ENCODE measurements at places on chromosomes 6 and 20.

DNA sequence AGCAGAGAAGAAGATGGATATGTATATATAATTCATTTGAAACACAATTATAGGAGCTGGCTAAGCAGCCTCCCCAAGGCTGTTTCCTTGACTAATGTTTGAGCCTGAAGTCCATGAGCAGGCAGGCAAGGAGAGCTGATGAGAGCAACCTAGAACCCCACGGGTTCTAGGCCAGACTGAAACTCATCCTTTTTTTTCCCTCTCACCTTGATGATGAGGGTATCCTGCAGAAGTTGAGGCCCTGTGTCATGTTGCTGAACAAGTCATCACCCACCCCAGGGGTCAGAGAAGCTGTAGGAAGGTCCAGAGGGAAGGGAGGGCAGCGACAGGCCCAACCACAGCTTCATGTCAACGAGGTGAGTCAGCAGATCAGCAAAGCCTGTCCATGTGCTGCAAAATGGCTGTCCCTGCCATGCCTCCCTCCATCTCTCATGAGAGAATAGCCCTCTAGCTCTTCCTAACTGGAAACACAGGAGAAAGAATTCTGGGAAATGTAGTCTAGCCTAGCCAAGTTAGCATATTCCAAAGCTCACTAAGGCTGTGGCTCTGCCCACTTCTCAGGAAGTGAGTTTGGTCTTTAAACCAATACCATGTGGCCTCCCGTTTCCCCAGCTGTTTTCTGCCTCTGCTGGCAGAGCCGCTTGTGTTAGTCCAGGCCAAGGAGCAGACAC lies 91.3 kb upstream of the DTNBP1 start:
- DNase-seq = no peak

GRCh38 chr6:166360243-166361076 lies 18.1 kb upstream of the SFT2D1 start:
- DNase-seq = no peak

- no peak for DNase-seq
Measured at GRCh38 chr20:41275301-41275731, 42.2 kb downstream of the ZHX3 start.

DNA sequence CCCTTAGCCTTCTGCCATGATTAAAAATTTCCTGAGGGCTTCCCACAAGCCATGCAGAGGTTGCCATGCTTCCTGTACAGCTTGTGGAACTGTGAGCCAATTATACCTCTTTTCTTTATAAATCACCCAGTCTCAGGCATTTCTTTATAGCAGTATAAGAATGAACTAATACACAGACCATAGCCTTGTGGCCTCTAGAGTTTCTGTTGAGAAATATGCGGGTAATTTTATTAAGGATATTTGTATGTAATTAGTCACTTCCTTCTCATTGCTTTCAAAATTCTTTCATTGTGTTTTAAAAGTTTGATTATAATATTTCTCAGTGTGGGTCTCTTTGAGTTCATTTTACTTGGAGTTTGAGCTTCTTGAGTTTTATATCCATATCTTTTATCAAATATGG lies 484.9 kb downstream of the COL12A1 start:
- no peak for DNase-seq

GRCh38 chr6:156791320-156791850 lies 14.2 kb downstream of the ARID1B start:
- no peak for DNase-seq

GRCh38 chr20:1274485-1275311 lies 8.6 kb downstream of the SNPH start:
- DNase-seq = no peak

DNA sequence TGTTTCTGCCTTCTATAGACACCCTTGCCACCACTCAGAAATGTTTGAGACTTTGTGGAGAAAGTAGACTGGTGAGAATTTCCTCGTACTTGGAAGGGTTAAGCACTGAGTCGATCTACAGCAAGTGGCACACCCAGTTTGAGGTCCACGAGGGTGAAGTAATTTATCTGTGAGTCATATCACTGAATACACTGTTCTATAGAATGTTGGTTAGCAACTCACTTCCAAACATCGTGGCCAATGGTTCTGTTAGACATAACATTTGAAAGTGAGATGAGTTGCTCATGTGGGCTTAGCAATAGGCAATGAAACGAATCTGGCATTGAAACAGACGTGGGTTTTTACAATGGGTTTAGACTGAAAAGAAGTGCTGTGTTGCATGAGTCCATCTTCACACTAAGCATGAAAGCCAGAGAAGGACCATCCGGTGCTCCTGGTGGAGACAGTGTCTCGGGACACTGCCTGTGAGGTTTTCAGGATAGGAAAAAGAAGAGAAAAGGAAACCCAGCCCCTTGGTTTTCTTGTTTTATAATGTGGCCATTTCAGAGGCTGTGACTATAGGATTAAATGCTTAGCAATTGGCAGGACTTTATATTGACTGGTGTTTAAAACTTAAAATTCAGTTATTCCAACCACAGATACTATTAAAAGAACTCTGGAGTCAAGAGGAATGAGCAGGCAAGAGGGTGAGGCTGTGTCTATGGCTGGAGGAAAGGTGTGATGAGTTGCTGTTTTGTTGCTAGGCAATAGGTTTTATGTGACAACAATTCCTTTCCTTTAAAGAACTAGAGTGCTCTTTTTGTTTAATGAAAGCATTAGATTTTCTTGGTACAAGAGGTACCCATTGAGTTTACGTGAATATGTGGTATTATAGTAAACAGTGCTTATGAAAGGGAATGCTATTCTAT lies 31.0 kb upstream of the EZR start:
- DNase-seq = peak; percentile 39

DNA sequence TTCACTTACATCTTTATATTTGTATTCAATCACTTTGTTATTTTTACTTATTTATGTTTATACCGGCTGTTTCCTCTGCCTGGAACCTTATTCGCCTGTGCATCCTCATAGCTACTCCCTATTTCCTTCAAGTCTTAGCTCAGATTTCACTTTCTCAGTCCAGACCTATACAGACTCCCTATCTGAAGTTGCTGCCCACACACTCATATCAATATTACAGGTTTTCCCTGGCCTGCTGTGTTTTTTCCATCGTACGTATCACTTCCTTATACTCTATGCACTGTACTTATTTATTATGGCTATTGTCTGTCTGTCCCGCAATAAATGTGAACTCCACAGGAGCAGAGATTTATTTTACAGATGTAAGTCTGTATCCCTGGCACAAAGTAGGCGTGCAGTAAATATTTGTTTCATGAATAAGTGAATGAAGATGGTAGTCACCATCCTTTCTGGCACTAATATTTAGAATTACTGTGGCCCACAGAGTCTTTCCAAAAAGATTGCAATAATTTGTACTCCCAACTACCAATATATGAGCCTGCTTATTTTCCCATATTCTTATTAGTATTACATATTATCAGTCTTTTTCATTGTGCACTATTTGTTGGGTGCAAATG lies 64.9 kb downstream of the TNFAIP3 start:
- DNase-seq = no peak

- DNase-seq = peak; percentile 42
Measured at GRCh38 chr6:87393026-87393622, 14.6 kb upstream of the CFAP206 start.

GRCh38 chr20:3134151-3134550 lies 25.5 kb downstream of the FASTKD5 start:
- DNase-seq = no peak

DNA sequence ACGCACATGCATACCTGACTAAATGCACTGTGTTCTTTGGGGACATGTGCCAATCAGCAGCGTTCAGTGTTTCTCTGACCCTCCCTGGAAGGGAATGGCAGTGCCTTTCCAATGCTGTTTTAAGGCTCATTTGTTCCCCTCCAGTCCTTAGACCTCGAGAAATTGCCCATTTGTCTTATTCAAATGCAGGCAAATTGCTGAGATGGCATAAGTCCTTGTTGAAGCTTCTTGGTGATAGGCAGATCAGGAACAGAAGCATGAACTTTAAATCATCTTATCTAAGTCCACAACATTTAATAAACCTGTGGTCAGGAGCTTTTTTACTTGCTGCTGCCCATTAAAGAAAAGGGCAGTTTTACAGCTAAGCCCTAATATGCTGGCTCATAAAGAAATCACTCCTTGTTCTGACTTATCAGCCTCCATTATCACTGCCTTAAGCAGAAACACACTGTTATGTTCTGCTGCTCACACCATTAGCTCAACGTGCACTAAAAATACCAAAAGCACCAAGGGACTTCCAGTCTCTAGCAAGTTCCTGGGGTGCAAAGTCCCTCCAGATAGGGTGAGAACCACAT lies 112.9 kb upstream of the LRFN2 start:
- no peak for DNase-seq

DNA sequence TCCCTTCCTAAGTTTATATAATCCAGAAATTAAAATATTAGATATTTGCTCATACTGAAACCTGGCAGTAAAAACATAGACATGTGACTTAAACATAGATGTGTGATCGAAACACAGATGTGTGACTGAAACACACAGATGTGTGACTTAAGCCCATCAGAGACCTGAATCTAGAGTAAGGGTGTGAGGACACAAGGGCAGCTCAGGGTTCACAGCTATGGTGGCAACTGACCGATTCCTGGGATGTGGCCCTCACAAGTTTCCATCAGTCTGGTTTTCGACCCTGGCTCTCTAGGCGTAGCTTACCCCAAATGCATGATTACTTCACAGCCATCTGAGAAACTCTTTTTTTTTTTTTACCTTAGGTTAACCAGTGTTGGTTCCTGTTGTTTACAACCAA lies 137.0 kb downstream of the NRN1 start:
- DNase-seq = no peak

- peak; percentile 14 for DNase-seq
Measured at GRCh38 chr6:151716526-151716932, 91.0 kb upstream of the ESR1 start.

DNA sequence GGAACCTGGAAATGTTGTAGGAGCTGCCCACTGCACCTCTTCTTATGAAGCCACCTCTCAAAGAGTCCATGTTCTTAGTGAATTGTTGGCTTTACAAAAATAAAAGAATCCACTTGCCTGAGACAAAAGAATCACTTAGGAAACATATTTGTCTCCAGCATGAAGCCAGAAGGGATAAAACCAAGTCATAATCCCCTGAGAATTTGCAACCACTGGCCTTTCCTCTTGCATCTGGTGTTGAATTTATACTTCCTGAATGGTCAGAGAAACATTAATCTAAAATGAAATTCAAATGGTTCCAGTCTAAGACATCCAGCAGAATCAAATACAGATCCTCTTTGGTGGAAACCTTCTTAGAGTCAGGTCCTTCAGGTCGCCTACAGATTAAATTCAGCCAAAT lies 192.5 kb upstream of the ECI2 start:
- DNase-seq = no peak

- no peak for DNase-seq
Measured at GRCh38 chr6:143215363-143215762, 154.7 kb downstream of the AIG1 start.

- no peak for DNase-seq
Measured at GRCh38 chr20:31596831-31597480, 8.1 kb upstream of the ID1 start.

DNA sequence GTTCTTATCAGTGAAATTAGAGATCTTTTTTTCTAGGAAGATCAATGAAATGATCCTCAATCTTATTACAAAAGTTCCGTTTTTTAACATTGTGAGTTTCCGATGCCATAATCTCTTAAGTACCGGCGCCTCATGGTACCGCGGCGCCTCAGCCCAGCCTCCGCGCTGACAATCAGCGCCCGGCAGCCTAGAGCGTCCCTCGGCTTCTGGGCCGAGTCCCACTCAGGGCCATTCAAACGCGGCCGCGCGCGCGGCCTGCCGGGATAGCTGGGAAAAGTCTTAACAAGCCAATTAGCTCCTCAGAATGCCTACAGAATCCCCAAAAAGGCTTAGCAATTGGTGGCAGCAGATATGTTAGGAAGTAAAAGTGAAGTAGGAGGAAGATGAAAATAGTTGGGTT lies 204.8 kb downstream of the ADGB start:
- no peak for DNase-seq

DNA sequence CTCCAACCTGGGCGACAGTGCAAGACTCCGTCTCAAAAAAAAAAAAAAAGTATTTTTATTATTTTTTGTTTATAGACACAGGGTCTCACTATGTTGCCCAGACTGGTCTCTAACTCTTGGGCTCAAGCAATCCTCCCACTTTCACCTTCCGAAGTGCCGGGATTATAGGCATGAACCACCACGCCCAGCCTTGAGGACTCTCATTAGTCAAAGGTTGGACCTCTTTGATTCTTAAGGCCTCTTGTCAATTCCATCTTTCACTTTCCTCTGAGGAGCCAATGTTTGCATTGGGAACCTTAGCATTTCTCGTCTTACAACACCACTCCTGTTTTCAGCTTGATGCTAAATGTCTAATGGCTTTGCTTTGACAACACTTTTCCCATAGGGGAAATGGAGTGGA lies 16.1 kb upstream of the CDK19 start:
- no peak for DNase-seq

- no peak for DNase-seq
Measured at GRCh38 chr20:19045371-19045770, 167.1 kb upstream of the SLC24A3 start.

DNA sequence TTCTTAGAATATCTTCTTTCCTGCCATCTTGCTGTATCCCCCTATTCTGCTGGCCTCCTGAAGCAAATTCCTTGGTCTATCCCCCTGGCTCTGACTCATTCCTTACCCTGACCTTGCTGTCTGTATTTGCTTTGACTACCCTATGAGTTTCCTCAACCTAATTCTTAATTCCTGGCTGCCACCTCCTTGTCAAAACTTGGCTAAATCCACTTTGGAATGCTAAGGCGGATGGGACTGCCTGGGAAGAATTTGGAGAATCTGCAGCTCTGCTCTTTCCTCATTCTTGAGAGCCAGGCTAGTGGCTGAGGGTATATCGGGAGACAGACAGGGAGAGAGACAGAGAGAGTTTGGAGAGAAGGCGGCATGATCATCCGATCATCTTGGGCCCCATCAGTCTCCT lies 24.4 kb downstream of the CAP2 start:
- no peak for DNase-seq

DNA sequence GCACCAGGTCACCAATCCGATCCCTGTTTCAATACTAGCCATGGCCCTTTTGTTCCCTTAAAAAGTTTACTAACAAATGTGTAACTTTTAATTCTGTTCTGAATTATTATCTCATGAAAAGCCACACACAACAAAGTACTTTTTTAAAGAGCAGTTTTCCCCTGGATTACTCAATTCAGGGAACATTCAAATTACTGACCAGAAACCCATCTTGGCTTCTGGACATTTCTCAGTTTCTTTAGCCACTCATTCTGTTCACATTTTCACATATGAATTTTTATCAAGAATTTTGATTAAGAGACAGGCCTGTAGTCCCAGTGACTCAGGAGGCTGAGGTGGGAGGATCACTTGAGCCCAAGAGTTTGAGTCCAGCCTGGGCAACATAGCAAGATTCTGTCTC lies 47.4 kb downstream of the INSM1 start:
- no peak for DNase-seq

GRCh38 chr20:9945408-9945807 lies 89.4 kb upstream of the ANKEF1 start:
- no peak for DNase-seq

GRCh38 chr6:11236076-11236750 lies 3.7 kb upstream of the NEDD9 start:
- no peak for DNase-seq

DNA sequence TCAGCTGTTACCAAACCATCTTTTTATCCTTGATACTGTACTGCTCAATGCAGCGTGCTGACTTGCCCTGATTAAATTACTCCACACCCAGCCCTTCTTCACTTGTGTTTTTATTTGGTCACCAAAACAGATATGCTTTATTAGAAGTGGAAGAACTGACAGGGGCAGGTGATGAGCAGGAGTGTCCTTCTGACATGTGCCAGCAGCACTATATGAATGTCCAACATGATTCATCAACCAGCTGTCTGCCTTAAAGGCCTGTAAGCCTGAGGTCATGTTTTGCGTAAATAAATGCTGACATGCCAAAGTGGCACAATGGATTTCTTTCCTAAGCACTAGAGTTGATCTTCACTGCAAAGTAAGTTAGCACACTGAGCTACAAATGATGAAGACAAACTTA lies 15.4 kb downstream of the POPDC3 start:
- DNase-seq = no peak
